Stimulated activated CD4-positive, alpha-beta T cell treated with anti-CD3 and anti-CD28 coated beads, TNF-alpha, amount 100 ng/mL, for 24 hours (primary cell): ENCODE measurements at places on chromosomes 7 and 10.
A peak's percentile ranks its signal among the peaks of the same experiment; 100 is the strongest.

DNA sequence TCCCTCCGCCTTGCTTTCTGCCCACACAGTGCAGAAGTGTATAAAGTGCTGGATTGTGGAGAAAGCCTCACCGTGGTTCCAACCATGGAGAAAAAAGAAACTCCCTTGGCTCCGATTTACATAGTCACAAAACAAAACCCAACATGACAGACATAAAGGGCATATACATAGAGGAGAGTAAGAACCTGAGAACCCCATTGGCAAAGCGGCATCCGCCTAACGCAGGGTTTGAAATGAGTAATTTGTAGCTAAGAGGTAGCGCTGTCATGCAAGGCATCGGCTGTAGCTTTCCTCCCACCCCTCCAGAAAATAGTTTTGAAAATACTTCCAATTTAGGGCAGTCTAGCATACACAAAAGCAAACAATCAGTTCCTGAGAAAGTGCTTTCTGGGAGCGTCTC lies 126.0 kb upstream of the NRBF2 start:
- no peak for DNase-seq

DNA sequence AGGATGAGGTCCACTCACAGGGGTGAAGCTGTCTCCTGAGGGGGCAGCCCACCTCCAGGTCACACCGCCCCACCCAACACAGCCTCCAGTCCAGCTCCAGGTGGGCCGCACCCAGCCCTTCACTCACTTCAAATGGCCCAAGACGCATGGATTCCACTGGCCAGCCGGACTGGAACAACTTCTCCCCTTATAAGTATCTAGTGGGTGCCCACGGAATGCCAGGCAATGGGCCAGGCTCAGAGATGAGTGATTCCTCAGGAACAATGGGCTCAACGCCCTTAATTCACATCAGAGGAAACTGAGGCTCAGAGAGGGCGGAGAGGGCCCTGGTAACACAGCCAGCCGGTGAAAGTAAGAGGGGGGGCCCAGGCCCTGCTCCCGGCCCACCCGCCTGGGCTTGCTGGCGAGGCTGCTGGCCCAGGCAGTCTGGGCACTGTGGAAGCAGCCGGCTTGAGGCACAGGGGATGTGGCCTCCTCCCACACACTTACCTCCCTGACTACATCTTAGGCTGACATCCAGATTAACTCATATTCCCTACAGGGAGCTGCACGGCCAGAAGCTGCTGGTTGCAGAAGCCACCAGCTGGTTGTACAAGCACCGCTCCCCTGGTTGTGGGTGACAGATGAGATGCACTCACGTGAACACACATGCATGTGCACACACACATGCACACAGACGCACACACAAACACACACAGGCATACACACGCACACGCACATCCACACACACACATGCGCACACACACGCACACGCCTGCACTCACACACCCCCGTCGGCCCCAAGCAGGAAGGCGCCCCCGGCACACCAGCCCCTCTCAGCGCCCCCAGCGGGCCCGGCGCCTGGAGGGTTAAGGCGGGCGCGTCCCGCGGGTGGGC lies 1.0 kb upstream of the FAM20C start:
- DNase-seq, result no peak

DNA sequence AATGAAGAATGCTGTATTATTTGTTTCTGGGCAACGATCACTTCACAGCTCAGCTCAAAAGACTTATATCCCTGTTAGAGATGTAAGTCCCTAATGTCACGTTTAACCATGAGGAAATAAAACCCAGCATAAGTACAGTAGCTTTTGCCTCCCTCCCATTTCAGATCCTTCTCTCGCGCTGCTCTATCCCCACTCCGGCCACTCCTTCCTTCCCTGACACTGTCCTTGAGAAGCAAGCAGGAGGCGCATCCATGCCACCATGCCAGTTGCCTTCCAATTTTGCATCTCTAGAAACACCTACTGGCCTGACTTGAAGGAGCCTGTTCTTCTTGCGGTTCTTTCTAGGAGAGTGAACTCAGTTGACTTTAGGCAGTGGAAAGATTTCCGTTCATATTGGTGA lies 1.2 kb downstream of the FAM180A start:
- no peak for DNase-seq

- peak; percentile 18 for DNase-seq
Observed at GRCh38 chr7:28062197-28062991, 118.2 kb downstream of the JAZF1 start.

DNA sequence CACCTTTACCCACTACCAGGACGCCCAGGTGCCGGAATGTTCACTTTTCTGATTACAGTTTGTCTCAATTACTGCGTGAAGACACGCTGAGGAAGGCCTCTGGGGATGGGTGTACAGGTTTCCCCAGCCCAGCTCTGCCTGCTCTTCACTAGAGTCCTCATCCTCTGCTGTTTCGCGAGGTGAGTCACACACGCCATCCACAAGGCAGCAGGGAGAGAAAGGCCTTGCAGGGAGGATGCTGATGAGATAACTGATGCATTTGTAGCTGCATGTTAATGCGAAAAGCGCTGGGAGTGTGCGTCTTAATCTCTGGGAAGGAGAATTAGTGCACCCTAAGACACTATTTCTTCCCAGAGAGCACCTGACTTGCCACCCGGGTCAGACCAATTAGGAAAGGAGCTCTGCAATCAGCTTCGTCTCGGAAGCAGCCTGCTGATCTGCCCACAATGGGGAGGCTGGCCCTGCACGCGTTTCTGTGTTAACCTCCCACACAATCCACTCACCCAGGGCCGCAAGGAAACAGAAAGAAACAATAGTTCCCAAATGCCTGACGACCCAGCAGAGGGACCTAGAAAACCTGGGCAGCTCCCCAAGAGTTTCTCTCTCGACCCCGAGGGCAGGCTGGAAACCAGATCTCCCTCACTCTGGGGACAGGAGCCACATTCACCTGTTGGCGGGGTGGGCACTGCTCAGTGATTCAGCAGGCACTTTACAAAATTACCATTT lies 578.7 kb downstream of the GLRX3 start:
- DNase-seq, result no peak
